ENCODE measurements at places on chromosomes 16 and 17.

DNA sequence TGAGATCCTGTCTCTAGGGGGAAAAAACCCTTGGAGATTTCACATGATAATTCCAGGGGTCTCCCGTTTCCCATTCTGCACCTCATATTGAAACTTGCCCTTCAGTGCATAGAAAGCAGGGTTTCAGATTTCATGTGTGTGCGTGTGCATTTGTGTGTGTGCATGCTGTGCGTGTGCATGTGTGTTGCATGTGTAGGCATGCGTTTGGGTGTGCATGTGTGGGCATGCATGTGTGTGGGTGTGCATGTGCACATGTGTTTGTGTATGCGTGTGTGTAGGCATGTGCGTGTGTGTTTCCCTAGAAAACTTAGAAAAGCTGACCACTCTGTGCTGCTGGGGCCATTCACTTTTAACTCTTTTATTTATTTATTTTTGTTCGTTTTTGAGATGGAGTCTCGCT, 40.0 kb downstream of the IL21R start:
- DNase-seq: no peak

GRCh38 chr17:49512296-49513043, 17.4 kb downstream of the NGFR start:
- no peak for DNase-seq

GRCh38 chr16:79618692-79619050, 18.1 kb upstream of the MAF start:
- DNase-seq: no peak

DNA sequence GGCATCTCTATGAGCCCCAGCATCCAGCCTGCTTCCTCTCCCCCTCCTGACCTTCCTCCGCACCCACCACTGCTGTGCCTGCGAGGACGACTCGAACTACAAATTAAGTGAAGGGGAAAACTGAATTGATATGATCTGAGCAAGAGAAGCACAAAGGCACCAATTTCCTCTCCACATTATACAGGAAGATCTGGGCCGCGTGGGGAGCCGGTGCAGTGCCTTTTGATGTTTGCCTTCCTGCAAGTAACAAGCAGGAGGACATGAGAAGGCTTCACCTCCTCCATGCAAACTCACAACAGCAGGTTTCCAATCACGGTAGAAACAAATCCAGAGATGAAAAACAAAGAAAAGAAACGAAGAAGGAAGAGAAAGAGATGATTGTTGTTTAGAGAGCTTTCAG, 57.8 kb upstream of the MMP2 start:
- DNase-seq: no peak

GRCh38 chr17:16676676-16677268, 13.3 kb upstream of the CCDC144A start:
- DNase-seq: no peak

- DNase-seq: no peak
These were observed 83.3 kb downstream of the C16orf95 start for GRCh38 chr16:87233928-87234327.

GRCh38 chr17:42512733-42513251, 23.2 kb upstream of the NAGLU start:
- DNase-seq: no peak

DNA sequence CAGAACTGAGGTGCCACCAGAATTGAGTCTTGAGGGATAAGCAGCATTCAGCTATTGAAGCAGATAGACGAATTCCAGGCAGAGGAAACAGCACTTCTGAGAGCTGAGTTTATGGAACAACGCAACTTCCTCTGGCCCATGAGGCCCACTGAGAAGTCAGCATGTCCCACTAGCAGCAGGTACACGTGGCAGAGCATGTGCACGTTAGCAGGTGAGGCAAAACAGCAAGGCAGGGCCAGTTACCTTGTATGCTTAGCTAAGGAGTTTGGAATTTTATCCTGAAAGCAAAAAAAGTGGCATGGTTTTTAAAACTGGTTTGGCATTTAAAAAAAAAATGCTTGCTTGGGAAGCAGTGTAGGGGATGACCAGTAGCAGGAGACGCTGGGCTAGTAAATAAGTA, 305.6 kb downstream of the CPPED1 start:
- no peak for DNase-seq

- DNase-seq: no peak
These were observed 58.3 kb downstream of the WIPI1 start for GRCh38 chr17:68398691-68399637.

GRCh38 chr16:49010396-49010795, 271.2 kb downstream of the CBLN1 start:
- no peak for DNase-seq

- DNase-seq: no peak
These were observed 42.2 kb downstream of the ABAT start for GRCh38 chr16:8716592-8716991.

GRCh38 chr17:63268827-63269226, 177.3 kb downstream of the CYB561 start:
- no peak for DNase-seq

DNA sequence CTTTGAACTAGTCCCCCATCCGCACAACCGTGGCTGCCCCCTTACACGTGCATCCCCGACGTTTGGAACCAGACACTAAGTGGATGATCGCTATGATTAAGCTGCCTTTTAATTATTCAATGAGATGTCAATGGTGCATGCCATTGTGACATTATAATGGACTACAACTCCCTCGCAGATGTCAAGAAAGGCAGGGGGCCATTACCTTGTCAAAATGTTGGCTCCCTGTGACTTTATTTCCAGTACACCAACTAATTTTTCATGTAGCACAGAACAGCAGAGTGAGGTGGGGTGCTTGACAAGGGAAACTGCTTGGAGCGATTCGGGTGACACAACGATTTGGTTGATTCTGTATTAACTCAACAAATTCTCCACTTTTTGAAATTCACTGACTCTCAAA, 26.5 kb downstream of the ASIC2 start:
- no peak for DNase-seq

DNA sequence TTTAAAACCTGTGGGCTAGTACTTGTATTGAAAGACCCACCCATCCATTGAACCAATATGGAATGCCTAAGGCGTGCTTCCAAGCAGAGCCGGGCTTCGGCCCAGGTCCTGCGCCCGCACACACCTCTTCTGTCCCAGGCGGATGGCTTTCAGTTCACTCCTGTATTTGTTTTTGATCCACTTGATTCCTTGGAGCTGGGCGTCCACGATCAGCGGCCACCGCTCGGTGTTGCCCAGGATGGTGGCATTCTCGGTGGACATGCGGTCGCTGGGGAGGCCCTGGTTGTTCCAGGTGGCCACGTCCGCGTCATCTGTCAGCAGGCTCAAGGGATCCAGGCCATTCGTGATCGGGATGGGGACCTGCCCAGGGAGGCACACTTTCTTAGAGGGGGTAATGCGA, 75.9 kb downstream of the PGS1 start:
- no peak for DNase-seq

GRCh38 chr16:87412996-87413421, 20.9 kb downstream of the MAP1LC3B start:
- DNase-seq: no peak

Measured in cerebellar nuclear complex (tissue), 1 donor.